ENCODE measurements at places on chromosomes 4 and X.
A peak's percentile ranks its signal among the peaks of the same experiment; 100 is the strongest.

DNA sequence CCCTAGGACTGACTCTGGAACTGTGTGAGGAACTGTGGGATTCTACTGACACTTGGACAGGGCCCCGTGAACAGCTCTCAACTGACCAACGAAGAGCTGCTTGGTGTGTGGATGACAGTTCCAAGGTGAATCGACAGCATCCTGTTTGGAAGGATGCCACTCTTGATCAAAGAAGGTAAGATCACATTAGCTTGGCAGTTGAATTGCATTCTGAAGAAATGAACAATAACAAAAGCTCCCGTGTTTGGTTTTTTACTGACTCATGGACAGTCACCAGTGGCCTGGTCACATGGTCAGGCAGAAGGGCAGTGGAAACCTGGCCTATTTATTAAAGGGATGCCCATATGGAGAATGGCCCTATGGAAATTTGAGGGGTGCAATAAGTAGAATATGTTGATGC lies 33.1 kb upstream of the GPR34 start:
- DNase-seq = no peak

GRCh38 chrX:70196961-70197720 lies 19.9 kb downstream of the DGAT2L6 start:
- peak; percentile 27 for DNase-seq

GRCh38 chr4:13920901-13921300 lies 293.4 kb upstream of the BOD1L1 start:
- no peak for DNase-seq

GRCh38 chrX:143768976-143769375 lies 48.4 kb upstream of the SPANXN2 start:
- no peak for DNase-seq

- DNase-seq = no peak
Observed at GRCh38 chr4:161546902-161547301, 616.9 kb downstream of the FSTL5 start.

- no peak for DNase-seq
Observed at GRCh38 chrX:110420771-110421499, 62.3 kb downstream of the RTL9 start.

DNA sequence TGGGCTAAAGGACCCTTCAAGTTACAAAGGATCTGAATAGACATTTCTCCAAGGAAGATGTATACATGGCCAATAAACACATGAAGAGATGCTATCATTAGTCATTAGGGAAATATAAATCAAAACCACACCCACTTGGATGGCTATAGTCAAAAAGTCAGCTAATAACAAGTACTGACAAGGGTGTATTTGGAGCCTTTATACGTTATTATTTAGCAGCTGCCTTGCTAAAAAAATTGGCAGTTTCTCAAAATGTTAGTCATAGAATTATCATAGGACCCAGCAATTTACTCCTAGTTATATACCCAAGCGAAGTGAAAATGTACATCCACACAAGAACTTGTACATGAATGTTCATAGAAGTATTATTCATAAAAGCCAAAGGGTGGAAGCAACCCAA lies 112.7 kb upstream of the DUSP21 start:
- no peak for DNase-seq

DNA sequence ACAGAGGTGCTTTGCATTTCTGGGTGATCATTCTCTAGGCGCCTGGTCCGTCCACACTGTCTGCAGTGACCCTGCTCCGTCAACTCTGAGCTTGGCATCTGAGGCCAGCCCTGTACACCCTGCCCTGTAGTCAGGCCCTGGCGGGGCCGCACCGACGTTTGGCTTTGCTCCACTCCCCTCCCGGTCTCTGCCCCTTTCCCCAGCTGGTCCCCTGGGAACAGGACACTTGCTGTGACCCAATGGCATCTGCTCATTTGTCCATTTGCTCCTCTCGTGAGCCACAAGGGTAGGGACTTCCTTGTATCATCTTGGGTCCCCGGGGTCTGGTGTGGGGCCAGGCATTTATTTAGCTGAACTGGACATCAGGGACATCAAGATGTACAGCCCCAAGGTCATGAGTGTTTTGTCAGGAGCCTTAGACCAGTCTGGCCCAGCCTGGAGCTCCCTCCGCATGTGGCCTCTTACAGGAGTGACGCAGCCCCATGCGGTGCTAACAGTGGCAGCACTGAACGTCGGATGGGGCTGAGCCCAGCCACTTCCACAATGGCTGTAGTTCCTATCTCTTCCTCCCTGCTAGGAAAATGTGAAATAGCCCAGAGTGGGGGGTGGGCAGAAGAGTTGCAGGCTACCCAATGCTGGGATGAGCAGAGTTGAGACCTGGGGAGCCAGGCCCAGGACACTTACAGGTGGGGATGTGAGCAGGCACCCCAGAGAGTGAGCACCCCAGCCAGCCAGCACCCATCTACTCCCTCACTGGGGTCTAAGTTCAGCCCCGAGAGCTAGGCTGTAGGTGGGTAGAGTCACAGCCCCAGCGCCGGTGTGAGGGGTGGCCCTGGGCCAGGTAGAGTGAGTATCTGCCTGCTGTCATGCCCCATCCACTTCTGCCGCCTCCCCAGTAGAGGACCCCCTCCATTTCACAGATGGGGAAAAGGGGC lies 2.0 kb upstream of the SH3BP2 start:
- DNase-seq = no peak

DNA sequence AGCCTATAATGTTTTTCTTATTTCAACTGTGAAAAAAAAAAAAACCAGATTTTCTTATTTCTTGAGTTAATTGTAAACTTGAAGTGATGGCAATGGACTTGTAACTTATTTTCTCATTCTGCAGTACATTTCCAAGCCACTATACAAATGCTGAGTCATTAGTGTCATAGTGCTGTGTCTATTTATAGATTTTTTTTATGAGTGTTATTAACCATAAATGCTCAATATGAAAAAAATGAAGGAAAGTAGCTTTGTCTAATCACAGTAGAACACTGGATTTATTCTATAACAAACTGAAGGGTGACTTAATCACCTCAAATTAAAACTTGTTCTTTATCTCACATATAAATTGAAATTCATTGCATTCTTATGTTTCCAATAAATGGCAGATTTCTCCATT lies 718.6 kb downstream of the CCSER1 start:
- DNase-seq = no peak

- DNase-seq = no peak
Observed at GRCh38 chr4:83438719-83439118, 16.9 kb downstream of the HELQ start.

GRCh38 chr4:114401483-114401882 lies 197.1 kb upstream of the UGT8 start:
- DNase-seq = no peak

- no peak for DNase-seq
Observed at GRCh38 chr4:10965196-10965595, 280.6 kb upstream of the CLNK start.

DNA sequence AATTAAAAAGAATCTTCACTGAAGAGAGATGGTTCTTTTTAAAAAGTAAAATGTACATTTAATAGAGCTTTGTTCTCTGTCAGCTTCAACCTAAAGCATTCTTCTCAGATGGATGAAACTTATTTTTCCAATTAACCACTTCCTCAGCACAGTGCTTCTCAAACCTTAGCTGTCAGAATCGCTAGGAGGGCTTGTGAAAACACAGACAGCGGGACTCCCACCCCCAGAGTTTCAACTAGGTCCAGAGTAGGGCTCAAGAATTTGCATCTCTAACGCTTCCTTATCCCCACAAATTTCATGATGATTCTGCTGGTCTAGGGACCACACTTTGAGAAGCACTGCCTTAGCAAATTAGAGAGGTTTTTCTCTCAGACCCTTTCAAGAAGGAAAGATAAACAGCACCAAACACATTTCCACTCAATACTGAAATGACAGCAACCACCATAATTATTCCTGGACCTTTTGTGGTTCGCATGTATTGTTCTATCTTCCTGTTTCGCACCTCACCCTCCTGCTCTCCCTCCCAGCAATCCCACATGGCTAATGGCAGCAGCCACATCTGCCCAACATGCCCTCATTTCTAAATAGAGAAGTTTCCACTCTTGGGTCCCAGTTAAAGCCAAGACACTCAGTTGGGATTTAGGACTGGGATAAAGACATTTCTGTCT lies 73.2 kb downstream of the ZNF827 start:
- no peak for DNase-seq

DNA sequence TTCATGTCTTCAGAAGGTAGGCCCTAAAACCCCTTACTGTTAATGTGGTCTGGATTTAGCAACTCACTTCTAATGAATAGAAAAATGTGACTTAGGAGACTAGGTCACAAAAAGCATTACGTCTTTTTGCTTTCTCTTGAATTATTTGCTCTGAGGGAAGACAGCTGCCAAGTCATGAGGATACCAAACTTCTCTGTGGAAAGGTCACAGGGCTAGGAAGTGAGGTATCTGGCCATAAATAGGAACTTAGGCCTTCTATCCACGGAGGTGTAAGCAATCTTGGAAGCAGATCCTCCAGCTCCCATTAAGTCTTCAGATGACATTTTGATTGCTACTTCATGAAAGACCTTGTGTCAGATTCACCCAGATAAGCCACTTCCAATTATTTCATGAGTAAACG lies 120.6 kb downstream of the JADE1 start:
- DNase-seq = no peak

DNA sequence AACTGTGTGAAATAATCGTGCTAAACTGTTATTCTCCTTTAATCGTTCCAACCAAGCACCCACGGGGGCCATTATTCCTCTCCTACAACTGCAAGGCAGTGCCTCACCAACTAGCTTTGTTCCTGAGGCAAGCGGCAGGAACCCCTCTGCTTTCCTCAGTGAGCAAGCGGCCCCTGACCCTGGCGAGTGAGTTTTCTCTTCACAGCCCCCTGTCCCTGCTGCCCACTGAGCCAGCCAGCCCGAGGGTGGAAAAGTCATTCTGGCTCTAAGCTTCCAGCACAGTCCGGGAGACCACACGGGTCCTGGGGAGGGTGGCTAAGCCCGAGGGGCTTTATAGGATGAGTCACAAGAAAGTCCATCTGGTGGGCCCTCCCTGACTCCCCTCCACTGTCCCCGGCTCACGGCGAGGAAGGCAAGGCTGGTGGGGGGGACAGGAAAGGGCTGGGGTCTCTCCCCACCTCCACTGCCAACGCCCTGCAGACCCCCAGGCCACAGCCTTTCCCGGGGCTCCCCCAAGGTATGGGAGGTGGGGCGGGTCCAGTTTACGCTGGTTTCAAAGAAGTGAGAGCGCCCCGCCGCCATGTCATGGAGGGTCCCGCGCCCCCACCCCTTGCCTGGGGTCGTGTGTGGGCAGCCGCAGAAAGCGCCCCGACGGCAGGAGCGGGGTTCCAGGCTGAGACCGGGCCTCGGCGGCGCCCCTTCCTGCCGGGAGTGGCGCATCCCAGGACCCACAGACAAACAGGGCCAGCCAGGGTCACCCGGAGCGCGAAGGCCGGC lies 45.0 kb downstream of the CPLX1 start:
- DNase-seq = no peak

GRCh38 chr4:128718768-128719167 lies 90.7 kb upstream of the JADE1 start:
- no peak for DNase-seq

DNA sequence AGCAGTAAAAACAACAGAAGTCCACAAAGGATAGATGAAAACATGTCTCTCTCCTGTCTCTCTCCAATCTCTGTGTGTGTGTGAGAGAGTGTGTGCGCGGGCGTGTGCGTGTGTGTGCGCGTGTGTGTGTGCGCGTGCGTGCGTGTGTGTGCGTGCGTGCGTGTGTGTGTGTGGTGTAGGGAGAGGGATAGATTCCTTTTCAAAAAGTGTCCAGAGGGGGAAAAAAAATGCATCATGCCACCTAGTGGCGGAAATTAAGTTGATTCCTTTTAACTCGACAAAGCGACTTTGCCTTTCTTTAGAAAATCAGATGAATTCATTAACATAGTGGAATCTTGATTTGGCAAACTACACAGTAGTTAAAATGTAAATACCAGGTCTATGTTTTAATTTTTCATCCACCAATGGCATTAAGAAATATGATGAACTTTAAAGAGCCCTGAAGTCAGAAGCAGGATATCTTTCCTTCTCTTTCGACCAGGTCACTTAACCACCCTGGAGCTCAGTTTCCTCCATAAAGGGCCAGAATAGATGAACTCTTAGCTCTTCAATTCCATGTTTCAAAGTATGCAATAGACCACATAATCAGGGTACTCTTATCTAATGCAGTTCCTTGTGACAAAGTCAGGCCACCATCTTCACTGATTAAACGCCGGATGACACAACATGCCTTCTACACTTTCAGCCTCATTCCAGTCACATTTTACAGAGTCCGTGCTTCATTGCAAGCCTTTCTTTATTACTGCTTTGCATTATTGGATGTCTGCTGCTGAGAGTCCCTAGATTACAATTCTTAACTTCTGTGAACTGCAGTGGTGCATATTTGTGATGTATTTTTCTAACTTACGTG lies 162.8 kb downstream of the FBXO8 start:
- no peak for DNase-seq

GRCh38 chr4:159906517-159906916 lies 803.6 kb downstream of the RAPGEF2 start:
- DNase-seq = no peak
